ENCODE measurements at places on chromosomes 1 and 21.

DNA sequence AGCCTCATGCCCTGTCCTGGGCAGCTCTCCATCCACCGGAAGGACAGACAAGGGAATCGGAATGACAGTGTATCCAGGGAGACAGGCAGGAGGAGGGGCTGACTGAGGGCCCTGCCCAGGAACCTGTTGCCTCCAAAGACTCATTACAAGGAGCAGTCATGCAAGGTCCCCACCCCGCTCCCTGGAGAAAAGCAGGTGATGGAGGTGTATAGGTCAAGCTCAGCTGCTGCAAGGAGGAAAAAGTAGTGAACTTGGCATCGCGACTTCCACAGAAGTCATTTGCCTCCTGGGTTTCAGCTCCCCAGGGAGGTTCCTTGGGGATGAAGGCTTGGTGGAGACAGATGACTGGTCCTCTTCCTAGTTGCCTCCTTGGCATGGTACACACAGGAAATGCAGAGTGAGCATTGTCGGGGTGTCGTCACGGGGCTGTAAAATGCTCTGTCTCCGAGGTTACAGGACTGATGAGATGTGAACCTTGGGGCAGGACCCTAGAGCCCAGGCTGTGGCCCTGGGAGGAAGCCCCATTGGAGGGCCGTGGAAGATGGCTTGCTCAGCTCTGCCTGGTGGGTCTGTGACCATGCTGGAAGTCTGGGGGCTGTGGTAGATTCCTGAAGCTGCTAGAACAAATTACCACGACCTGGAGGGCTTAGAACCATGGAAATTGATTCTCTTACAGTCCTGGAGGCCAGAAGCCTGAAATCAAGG lies 219.6 kb upstream of the C1orf174 start:
- no peak for DNase-seq

DNA sequence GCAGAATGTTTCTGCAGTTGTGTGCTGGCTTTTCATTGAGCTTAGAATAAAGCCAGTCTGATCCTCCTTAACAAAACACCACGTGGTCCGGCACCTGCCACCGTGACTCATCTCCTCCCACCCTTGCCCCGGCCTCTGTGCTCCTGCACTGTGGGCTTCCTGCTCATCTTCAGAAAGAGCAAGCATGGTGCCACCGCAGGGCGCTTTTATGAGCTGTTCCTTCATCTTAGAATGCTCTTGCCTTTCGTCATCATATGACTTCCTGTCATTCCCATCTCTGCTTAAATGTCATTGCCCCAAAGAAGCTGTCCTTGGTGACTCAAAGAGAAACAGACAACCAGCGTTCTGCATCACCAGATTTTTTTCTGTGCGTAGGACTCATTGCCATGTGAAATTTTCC lies 117.8 kb downstream of the HHAT start:
- no peak for DNase-seq

DNA sequence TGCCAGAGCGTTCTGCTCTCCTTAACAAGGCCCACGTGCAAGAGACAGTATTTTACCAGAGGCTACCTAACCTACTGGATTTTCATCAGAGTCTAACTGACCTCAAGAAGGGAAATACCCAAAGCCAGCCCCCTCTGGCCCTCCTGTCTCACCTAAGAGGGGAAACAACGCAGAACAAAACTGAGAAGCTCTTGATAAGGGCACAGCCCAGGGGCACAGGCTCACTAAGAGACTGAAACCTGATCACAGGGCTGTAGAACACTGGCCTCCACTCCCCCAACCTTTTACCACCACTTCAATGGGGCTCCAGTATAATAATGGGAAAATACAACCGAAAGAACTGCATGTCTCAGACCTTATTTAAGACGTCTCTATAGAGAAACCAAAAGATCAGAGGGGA lies 449.5 kb upstream of the CAMK1G start:
- DNase-seq, result no peak

DNA sequence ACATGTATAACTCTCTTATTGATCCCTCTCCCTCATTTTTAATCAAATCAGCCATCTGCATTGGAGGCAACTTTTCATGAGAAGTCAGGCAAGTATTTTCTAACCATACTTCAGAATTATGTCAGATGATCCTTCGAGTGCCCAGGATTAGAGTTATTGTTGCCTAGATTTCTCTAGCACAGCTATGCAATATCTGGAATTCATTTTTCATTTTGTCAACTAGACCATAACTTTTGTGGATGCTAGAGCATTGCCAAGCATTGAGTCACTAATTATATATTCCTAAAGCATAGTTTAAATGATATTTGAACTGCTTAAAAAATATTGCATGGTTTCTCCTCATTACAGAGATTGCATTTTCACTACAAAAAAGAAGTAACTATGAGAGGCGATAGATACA lies 21.2 kb downstream of the HFM1 start:
- no peak for DNase-seq

GRCh38 chr1:110798691-110799256 lies 74.2 kb upstream of the CD53 start:
- DNase-seq, result no peak

GRCh38 chr1:96185181-96185580 lies 536.4 kb upstream of the PTBP2 start:
- DNase-seq, result no peak

- DNase-seq, result no peak
These were observed 15.9 kb upstream of the EDN2 start for GRCh38 chr1:41500378-41500777.

DNA sequence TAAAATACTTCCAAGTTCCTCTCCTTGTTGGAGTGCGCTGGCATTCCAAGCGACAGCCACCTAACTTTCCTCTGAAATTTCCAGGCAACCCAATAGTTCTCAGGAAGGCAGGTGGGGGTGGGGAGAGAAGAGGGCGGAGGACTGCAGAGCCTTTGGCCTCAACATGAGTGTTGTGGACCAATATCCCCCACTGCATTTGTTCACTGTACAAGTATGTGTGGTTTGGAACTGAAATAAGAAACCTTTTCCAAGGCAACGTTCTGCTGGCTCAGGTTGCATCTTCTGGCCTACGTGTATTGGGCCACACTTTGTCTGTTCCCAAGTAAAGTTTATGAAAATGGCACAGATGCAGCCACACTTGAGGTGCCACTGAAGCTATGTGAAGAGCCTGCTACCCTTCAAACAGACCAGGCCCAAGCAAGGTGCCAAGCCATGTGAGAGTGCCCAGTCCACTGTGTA lies 153.4 kb downstream of the DHRS3 start:
- DNase-seq, result no peak

GRCh38 chr1:119285482-119285881 lies 83.1 kb upstream of the HAO2 start:
- DNase-seq, result no peak

DNA sequence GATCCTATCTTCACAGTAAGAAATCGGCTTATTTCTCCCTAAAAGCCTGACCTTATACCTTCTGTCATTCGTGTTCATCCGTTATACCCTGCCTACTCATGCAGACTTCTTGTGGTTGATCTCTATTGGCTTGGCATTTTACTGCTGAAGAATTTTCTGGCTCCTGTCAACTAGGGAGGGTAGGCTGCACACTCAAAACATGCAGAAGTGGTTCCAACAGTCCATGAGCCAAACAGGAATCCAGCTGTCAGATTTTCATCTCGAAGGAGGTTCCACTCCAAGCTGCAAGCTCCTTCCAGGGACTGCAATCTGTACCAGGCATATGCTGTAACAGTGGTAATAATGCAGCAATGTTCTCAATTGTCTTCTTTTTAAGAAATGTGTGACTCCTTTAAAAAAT lies 10.1 kb downstream of the DNAJC11 start:
- DNase-seq, result no peak

Data from activated gamma-delta T cell (primary cell).